ENCODE measurements at places on chromosomes 12 and 14.

DNA sequence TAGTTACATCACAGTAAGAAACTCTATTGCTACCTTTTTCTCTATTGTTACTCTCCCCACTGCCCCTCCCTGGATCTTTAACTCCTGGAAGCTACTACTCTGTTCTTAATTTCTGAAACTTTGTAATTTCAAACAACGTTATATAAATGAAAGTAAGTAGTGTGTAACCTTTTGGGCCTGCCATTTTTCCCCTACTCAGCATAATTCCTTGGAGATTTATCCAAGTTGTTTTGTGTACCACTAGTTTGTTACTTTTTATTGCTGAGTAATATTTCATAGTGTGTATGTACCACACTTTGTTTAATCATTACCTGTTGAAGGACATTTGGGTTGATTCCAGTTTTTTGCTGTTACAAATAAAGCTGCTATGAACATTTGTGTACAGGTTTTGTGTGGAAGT, 37.9 kb downstream of the ASCL1 start:
- DNase-seq: no peak

DNA sequence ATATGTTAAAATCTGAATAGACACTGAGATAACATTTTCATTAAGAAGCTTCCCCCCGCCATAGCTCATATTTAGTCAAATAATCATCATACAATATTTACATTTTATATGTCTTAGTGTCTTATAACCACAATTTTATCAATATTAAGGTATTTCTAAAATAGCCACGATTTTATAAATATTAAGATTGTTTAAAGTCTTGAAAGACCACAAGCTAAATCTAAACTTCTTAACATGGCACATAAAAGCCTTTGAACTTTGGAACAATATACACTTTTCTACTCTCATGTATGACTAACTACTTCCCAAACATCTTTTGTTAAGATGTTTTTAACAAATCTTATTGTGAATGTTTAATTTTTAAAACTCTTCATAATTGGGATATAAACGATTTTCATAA, 6.5 kb downstream of the USP44 start:
- no peak for DNase-seq

DNA sequence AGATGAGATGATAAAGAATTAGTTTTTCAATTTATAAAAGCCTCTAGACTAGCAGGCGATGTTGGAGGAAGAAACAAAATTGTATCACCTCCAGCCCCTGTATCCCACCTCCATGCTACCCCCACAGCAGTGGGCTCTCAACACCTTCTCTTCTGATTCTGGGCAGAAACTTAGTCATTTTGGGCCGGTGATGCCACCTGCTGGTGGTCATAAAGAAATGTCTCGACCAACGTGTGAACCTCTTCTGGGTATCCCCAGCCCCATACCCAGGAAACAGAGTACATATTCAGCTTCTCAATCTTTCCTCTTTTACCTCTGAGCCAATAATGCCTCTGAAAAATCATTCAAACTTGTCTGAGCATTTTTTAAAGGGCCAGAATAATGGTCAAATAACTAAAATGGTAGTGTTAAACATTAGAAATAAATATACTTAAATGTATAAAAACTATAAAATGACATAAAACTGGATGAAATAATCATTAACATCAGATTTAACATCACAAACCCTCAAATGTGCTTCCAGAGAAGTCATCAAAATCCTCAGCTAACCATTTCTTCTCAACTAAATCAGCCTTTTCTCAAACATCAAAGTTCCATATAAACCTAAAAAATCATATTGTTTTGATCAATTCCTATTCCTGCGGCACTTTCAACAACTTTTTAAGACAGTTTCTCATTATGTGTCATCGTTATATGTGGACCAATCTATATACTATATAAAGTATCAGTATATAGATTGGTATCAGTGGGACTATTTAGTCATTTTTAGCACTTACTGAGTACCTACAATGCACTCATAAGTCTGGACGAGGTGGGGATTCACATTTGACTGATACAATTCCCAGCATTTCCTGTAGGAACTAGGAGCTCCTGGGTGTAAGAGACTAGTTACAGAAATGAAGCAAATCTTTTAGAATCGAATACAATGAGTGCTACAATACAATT, 69.4 kb downstream of the ATXN2 start:
- DNase-seq: no peak

DNA sequence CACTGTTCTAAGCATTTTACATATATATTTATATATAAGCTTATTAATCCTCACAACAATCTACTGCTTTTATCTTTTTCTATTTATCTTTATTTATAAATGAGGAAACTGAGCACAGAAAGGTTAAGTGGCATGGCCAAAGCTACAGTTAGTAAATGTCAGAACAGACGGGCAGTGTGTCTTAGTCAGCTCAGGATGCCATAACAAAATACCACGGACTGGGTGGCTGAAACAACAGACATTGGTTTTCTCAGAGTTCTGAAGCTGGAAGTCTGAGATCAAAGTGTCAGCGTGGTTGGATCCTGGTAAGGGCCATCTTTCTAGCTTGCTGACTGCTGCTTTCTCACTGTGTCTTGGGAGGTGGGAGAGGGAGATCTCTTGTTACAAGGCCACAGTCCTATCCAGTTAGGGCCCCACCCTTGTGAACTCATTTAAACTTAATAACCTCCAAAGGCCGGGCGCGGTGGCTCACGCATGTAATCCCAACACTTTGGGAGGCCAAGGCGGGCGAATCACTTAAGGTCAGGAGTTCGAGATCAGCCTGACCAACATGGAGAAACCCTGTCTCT, 19.8 kb downstream of the RPGRIP1 start:
- no peak for DNase-seq
